ENCODE measurements at places on chromosomes 11 and 22.

DNA sequence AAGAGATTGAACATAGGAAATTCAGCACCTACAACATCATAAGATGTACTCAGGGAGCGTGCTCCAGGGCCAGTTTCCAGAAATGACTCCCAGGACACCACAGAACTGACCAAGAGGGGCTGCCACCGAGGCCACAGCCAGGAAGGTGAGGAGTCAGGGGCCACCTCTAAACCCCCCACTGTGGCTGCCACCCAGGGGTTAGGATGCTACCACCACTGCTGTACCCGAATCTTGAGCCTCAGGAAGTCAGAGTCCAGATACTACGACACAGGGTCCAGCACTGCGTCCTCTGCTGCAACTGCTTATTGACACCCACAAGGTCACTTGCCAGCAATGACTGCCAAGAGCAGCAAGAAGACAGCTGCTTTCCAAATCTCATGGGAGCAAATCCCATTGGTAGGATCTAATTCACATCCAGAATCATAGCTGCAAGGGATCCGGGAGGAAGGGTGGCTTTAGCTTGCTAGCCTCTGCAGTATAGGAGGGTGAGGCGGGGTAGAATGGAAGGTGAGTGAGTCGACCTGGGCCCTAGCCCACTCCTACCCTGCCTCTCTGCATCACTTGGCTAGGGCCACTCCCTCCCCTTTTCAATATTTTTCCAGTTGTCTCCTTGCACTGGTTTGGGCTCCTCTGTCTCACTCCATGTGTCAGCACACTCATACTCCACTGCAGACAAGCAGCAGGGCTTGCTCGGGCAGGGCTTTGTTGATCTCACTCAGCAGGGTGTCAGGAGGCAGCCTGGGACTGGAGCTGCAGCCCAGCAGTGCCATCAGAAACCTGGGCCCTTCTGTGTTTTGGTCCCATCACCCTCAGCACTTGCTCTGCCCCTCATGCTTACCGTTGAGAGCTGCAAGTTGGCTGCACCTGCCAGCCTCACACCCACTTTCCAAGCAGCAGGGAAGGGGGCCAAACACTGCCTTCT lies 18.1 kb upstream of the CYTH4 start:
- no peak for DNase-seq

GRCh38 chr11:63764340-63764678 lies 4.3 kb downstream of the ZFTA start:
- no peak for DNase-seq

GRCh38 chr11:36257351-36257750 lies 31.9 kb downstream of the COMMD9 start:
- no peak for DNase-seq

GRCh38 chr22:33014621-33015020 lies 43.6 kb downstream of the SYN3 start:
- DNase-seq, result no peak

- no peak for DNase-seq
These were observed at the start of gene SHANK3 for GRCh38 chr22:50672471-50673230. SHANK3 (plus strand) TSS chr22:50672823.

- DNase-seq, result no peak
These were observed 66.7 kb upstream of the DBX1 start for GRCh38 chr11:20226933-20227332.

DNA sequence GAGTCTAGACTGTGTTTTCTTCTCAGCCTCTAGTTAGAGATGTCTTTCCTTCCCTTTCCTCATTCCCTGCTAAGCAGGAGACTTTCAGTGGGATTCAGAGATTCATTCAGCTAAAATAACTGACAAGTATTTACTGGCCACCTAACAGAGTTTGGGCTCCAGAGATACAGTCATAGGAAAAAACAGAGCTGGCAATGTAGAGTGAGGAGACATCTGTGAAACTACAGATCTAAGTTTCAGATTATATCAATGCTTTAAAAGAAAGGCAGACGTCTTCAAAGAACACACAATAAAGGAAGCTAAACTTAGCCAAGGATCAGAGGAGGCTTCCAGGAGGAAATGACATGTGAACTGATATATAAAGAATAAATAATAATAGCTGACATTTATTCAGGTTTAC lies 355.6 kb upstream of the DDI1 start:
- DNase-seq, result no peak

GRCh38 chr11:116825854-116826750 lies 3.0 kb upstream of the APOA4 start:
- DNase-seq, result no peak

DNA sequence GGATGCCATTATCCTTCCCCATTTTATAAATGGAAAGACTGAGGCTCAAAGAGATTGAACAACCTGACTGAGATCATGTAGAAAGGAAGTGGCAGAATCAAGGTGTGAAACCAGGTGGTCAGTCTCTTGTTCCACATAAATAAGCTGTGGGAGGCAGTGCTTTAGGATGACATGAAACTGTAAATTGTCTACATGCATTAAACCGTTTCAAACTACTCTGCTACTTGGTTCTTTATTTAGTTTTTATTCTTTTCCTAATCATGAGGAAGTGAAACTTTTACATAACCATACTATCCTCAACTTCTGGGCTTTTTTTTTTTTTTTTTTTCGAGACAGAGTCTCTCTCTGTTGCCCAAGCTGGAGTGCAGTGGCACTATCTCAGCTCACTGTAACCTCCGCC lies 34.9 kb downstream of the CADM1 start:
- no peak for DNase-seq

GRCh38 chr11:36487619-36488018 lies 22.5 kb downstream of the TRAF6 start:
- DNase-seq, result no peak

DNA sequence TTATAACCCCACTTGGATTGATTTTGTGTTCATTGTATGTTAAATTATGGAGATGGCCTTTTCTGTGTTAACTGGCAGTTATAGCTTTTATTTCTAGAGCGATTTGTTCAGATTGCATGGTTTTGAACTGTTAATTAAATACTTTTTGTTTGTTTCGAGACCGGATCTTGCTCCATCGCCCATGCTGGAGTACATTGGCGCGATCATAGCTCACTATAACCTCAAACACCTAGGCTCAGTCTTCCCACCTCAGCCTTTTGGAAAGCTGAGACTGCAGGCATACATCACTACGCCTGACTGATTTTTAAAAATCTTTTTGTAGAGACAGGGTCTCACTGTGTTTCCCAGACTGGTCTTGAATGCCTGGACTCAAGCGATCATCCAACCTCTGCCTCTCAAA lies 77.0 kb downstream of the FAM83F start:
- no peak for DNase-seq

GRCh38 chr11:112457532-112457931 lies 196.9 kb upstream of the PLET1 start:
- no peak for DNase-seq

GRCh38 chr22:20530368-20531153 lies 23.2 kb downstream of the MED15 start:
- DNase-seq, result no peak

DNA sequence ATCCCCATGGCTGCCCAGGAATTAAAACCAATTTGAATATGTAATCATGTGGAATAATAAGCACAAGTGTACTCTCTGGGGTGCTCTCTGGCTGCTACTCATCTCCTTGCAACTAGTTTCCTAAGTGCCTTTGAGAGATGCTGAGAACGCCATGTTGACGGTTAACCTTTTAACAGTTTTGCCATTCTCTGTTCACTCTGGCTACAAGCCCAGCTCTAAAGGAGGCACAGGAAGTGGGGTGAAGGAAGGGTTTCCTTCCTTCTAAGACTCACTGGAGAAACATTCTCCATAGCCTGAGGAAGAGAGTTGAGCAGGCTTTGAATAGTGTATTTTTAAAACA lies 122.0 kb upstream of the ZC3H12C start:
- DNase-seq, result no peak

DNA sequence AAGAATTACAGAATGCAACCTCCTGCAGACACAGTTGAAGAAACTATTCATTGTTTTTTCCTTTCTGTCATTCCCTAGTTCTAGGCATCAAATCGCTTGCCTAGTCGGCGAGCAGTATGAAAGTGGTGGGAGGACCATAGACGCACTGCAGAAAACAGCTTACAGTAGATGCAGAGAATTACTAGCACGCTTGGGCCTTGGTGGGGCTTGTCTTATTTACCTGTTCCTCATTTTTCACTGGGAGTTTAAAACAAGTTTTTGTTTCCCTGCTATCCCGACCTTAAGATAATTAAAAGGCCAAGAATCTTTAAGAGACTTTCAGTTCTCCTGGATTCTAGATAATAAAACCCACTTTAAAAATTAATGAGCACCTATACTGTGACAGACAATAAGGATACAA lies 713 bp upstream of the ARL14EP start:
- no peak for DNase-seq

GRCh38 chr22:26619510-26619909 lies 1.7 kb upstream of the CRYBB1 start:
- DNase-seq, result no peak

DNA sequence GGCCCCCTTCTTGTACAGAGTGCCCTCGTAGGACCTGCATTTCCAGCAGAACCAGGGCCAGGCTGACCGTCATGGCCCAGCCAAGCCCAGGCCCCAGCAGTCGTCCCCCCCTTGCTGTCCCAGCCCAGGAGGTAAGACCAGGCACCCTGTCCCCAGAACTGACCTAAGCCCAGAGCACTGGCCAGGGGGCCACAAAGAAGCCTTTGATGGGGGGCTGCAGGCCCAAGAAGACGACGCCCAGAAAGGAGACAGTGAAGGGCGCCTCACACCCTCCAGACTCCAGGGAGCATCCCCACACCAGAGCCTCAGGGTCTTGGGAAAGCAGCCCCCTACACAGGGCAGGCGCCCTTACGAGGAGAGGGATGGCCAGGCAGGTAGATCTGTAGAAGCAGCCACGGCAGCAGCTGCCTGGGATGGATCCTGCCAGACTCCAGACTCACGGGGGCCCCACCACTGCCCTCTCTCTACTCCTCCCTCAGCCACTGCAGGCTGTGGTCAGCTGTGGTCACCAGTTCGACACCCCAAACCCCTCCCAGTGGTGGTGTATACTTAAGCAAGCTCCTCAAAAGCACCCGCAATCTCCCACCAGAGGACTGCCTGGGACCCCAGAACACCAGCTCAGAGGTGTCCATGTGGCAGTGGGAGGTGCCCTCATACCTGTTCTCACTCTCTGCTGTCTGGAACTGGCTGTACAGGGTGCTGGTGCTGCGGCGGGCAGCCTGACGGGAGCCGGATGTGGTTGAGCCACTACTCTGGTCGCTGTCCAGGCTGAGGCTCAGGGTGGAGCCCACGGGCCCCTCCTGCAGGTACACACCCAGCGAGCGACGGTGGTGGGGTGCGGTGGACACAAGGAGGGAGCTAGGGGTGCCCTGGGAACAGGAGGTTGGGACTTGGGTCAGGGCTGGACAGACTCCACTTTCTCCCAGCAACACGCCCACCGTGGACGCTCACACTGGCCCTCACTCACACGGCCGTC lies 27.0 kb downstream of the SBF1 start:
- no peak for DNase-seq

DNA sequence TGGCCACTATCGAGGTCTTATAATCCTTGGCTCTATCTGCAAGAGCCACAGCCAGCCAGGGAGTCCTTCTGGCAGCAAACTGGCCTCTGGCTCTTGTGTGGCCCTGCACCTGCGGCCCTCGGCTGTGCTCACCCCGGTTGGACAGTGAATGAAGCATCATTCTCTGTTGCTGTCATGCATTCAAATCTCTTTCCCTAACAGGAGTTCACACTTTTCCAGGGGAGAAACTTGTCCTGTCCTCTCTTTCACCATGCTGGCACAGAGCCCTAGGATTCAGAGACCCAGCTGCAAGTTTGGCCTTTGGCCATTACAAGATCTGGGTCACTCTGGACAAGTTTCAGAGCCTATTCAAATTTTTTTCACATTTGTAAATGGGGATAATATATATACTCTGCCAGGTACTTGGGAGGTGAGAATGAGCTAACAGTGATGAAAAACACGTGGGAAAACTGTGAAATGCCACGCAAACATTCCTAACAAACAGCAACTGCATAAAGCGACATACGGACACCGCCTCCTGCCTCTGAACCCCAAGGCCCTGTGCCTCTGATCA lies 34.2 kb downstream of the TMEM184B start:
- no peak for DNase-seq

GRCh38 chr22:19463491-19464469 lies 15.2 kb downstream of the UFD1 start:
- DNase-seq, result no peak
